ENCODE measurements at places on chromosomes 3 and 15.

GRCh38 chr3:169465417-169465816 lies 198.1 kb downstream of the MECOM start:
- H3K4me1 ChIP-seq = peaks cover 14% of the 10 kb centered on the region
- H3K27ac ChIP-seq = no peak overlapping the region
- H3K36me3 ChIP-seq = no peaks in the 10 kb centered on the region
- DNase-seq = no peak

GRCh38 chr3:193165431-193166120 lies 75.4 kb upstream of the PLAAT1 start:
- no peaks in the 10 kb centered on the region for H3K27me3 ChIP-seq
- DNase-seq = no peak

DNA sequence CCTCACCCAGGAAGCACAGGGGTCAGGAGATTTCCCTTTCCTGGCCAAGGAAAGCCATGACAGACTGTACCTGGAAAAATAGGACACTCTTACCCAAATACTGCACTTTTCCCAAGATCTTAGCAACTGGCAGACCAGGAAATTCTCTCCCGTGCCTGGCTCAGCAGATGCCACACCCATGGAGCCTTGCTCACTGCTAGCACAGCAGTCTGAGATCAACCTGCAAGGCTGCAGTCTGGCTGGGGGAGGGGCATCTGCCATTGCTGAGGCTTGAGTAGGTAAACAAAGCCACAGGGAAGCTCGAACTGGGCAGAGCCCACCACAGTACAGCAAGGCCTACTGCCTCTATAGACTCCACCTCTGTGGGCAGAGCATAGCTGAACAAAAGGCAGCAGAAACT lies 567.3 kb upstream of the LMCD1 start:
- no peak overlapping the region for H3K4me3 ChIP-seq
- DNase-seq = no peak
- H3K27ac ChIP-seq = no peak overlapping the region
- H3K4me1 ChIP-seq = no peaks in the 10 kb centered on the region
- no peaks in the 10 kb centered on the region for H3K36me3 ChIP-seq
- no peaks in the 10 kb centered on the region for H3K27me3 ChIP-seq

- H3K27ac ChIP-seq = no peak overlapping the region
- H3K36me3 ChIP-seq = no peaks in the 10 kb centered on the region
- no peaks in the 10 kb centered on the region for H3K27me3 ChIP-seq
- H3K4me3 ChIP-seq = no peak overlapping the region
Observed at GRCh38 chr3:194518652-194519051, 31.9 kb upstream of the ATP13A3 start.

All from thoracic aorta (tissue), 2 donors.